Naive B cell (primary cell): ENCODE measurements at places on chromosomes 2 and 18.

- DNase-seq = no peak
These were observed 112.7 kb upstream of the REV1 start for GRCh38 chr2:99602476-99602875.

GRCh38 chr2:30761226-30761625 is 46.0 kb downstream of the CAPN13 start:
- no peak for DNase-seq

DNA sequence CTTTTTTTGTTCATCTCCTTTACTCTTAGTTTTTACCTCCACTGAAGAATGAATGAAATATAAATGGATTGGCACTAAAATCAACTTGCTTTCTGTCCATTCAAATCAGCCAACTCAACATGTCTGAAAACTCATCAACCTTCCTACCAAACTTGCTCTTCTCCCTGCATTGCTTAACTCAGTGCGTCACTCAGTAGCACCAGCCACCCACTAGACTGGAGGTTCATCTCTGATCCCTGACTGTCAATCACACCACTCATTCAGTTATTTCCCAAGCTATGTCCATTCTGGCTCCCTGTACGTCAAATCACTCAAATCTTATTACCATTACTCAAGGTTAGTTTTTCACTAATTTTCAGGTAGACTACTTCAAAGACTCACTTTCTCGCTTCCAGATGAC is 75.2 kb upstream of the RBMS1 start:
- DNase-seq = no peak

GRCh38 chr2:240397542-240397916 is 37.9 kb upstream of the GPC1 start:
- no peak for DNase-seq

- no peak for DNase-seq
These were observed 16.0 kb upstream of the C2orf74 start for GRCh38 chr2:61145990-61146389.

DNA sequence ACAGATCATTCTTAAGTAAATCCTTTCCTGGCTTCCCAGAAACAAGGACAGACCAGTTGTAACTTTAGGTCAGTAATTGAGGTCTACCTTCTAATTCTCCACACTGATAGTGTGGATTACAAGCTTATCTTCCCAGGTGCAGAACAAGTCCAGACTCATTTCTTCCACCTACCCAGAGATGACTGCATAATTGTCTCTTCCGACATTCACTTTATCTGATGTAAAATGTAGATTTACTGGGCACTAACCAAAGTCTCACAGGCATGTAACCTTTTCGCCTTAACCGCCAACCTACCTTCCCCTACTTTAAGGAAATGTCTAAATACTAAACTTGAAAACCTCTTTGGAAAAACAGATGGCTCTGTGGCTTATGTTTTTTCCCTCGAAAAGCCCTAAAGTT is 96.2 kb downstream of the NCK2 start:
- no peak for DNase-seq
